Thoracic aorta endothelial cell (primary cell): ENCODE measurements at places on chromosomes 1 and 21. TPM values are rescaled to one million over a fixed set of nuclear protein-coding genes. Genes with fewer than 3 reads are reported as not detected.

The UBL4B gene
- not detected in 2 replicates for total RNA-seq

The FAM177B gene
- total RNA-seq, result not detected in 2 replicates

The ANGPTL1 gene
- not detected in 2 replicates for total RNA-seq

The GFI1 gene
- total RNA-seq, result 0.07 and 0.27 TPM in 2 replicates

The SPATA46 gene
- not detected in 2 replicates for total RNA-seq

The INTS11 gene
- total RNA-seq, result 64.1 and 71.4 TPM in 2 replicates

The ERICH3 gene
- total RNA-seq, result not detected in 2 replicates

The C1orf185 gene
- not detected in 2 replicates for total RNA-seq

The HCRTR1 gene
- total RNA-seq, result 0.57 and 0.66 TPM in 2 replicates

The TCP10L gene
- total RNA-seq, result 0.13 TPM in 1 of 2 replicates, not detected in the other

The PDZK1IP1 gene
- total RNA-seq, result not detected in 2 replicates

The KLHL21 gene
- total RNA-seq, result 28.3 and 31.5 TPM in 2 replicates

The TACSTD2 gene
- 0.22 and 0.53 TPM in 2 replicates for total RNA-seq

The RGS8 gene
- total RNA-seq, result not detected in 2 replicates

The ADAMTS5 gene
- under 0.01 and 0.07 TPM in 2 replicates for total RNA-seq

The ATAD3B gene
- total RNA-seq, result 33.0 and 38.4 TPM in 2 replicates

The VWA1 gene
- total RNA-seq, result 1.3 and 2.9 TPM in 2 replicates

The NIBAN1 gene
- total RNA-seq, result 12.2 and 14.9 TPM in 2 replicates

The CLDN8 gene
- not detected in 2 replicates for total RNA-seq

The VASH2 gene
- total RNA-seq, result 0.14 and 0.27 TPM in 2 replicates

The SESN2 gene
- total RNA-seq, result 13.6 and 15.3 TPM in 2 replicates

The FCGR1A gene
- total RNA-seq, result not detected in 2 replicates

The CASQ2 gene
- not detected in 2 replicates for total RNA-seq

The IFNLR1 gene
- total RNA-seq, result not detected in 2 replicates

The NCMAP gene
- total RNA-seq, result not detected in 2 replicates

The INKA2 gene
- total RNA-seq, result 4.4 and 5.0 TPM in 2 replicates

The TDRD5 gene
- not detected in 2 replicates for total RNA-seq

The SLC35E2B gene
- 27.7 and 37.2 TPM in 2 replicates for total RNA-seq

The POGK gene
- total RNA-seq, result 41.5 and 45.8 TPM in 2 replicates

The CAPN8 gene
- total RNA-seq, result not detected in 2 replicates

The HAO2 gene
- not detected in 2 replicates for total RNA-seq

The ABL2 gene
- total RNA-seq, result 176 and 182 TPM in 2 replicates
